CD4-positive, CD25-positive, alpha-beta regulatory T cell (primary cell): ENCODE measurements at places on chromosomes 1 and 21.

GRCh38 chr1:243261390-243261789 lies 5.5 kb downstream of the SDCCAG8 start:
- no peak for DNase-seq

GRCh38 chr1:45356186-45356585 lies 15.9 kb upstream of the MUTYH start:
- DNase-seq: no peak

- no peak for DNase-seq
Observed at GRCh38 chr21:45889256-45889655, 92.3 kb upstream of the COL6A1 start.

DNA sequence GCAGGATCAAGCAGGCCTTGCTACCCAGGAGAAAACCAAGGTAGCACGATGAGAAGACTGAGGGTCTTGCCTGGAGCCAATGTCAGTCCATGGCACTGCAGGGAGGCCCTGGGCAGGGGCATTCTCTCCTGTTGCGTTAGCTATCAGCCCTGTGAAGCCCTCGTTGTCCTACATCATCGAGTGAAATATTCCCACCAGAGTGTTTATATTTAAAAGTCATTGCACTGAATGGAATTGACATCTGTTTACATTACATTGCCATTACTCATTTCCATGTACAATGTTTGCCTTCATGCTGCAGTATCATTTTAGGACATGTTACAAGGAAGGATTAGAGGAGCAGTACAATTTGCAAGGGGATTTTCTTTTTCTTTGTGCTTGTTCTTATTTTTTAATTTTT lies 243.9 kb downstream of the KAZN start:
- no peak for DNase-seq

GRCh38 chr21:31900121-31900895 lies 27.5 kb downstream of the HUNK start:
- DNase-seq: no peak

DNA sequence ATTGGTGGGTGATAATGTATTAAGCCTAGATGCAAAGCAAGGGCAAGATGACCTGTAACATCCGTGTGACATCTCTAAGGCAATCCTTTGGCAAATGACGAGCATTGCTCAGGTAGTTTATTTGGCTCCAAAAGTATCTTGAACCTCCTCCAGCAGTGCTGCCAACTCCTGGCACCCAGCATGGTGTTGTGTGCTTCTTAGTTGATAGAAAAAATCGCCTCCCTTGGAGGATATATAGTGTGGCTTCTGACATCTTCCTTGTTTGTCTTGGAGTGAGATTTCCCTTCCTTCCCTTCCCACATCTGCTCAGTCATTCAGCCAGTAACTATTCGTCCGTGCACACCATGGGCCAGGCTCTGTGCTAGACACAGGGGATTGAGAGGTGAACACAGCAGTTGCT lies 121.8 kb downstream of the TOMM20 start:
- DNase-seq: no peak

DNA sequence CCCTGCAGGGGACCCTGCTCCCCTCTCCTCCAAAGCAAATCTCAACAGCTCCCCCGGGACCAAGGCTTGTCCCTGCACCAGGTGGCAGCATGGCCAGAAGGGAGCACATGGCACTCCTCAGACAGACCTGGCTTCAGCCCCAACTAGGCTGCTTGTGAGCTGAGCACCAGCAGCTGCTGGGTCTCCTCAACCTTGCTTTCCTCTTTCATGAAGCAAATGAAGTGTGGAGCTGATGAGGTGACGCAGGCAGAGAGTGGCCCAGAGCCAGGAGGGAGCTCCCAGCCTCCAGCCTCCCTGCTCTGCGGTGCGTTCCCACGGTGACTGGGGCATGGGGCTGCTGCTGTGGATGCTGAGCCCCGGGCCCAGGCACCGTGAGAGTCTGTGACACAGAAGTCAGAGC lies 34.0 kb downstream of the MEGF6 start:
- DNase-seq: no peak

- peak; percentile 91 for DNase-seq
Observed at GRCh38 chr1:151905070-151905442, 4.3 kb downstream of the THEM4 start.

DNA sequence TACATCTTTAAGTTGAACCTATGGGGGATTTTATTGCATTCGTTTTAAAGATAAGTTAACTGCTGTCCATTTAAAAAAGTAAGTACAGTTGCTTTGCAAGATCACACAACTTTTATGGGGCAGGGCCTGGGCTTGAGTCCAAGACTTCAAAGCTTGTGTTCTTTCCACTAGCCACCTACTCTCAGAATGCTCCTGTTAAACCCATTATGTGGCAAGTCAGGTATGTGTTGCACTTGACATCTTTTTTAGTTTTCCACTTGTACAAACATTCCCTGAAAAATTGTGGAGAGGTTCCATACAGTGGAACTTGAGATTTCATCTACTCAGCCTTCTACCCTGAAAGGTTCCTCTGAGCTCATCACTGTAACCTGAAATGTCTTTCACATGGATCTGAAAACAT lies 235.5 kb upstream of the SGIP1 start:
- DNase-seq: no peak

DNA sequence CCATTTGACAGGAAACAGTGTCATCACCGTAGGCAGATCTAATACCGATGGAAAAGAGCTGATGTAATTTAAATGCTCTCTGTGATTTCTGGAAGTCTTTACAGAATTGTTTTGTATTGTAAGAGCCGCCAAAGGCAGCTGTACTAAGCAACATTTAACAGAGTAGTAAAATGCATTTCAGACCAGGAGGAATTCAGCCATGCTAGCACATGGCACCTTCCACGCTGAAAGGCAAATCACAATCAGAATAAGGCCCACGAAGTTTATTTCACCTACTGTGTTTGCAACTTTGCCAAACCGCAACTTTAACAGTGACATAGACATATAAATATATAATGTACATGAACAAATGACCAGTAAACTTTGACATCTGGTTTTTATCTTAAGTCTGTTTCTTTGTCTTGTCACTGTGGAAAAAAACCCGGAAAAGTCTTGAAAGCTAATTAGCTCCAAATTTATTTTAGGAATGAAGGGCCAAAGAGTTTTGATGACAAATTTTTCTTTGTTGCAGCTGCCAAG lies 26.1 kb upstream of the DISC1 start:
- no peak for DNase-seq

DNA sequence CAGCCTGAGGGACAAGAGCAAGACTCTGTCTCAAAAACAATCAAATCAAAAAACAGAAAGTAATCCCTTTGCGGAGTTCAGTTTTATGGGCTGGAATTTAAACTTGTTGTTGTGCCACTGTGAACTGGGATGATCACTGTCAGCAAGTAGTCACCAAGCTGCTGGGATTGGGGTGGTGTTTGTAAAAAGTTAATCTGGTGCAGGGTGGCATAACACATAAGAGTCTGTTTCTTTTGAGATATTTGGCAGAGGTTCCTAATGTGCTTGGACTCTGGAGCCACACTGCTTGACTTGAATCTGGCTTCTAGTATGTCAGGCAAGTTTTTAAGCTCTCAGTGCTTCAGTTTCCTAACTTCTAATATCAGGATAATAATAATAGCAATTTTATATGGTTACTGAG lies 6.6 kb downstream of the CLIC4 start:
- no peak for DNase-seq

DNA sequence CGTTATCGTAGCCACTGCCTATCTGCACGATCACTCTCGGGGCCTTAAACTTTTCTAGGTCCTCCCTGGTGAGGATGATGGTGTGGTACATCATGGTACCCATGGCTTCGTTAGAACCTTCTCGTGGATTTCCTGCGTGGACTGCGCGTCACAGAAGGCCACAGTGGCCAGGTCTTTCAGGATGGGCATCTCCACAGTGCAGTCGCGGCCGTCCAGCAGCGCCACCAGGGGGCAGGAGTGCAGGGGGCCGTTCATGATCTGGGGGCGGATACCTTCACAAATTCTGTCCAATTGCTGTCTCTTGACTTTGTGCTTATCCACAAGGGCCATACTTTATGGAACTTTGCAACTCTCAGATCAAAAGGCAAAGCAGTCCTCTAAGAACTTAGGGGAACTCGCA lies 69.6 kb downstream of the WLS start:
- no peak for DNase-seq

DNA sequence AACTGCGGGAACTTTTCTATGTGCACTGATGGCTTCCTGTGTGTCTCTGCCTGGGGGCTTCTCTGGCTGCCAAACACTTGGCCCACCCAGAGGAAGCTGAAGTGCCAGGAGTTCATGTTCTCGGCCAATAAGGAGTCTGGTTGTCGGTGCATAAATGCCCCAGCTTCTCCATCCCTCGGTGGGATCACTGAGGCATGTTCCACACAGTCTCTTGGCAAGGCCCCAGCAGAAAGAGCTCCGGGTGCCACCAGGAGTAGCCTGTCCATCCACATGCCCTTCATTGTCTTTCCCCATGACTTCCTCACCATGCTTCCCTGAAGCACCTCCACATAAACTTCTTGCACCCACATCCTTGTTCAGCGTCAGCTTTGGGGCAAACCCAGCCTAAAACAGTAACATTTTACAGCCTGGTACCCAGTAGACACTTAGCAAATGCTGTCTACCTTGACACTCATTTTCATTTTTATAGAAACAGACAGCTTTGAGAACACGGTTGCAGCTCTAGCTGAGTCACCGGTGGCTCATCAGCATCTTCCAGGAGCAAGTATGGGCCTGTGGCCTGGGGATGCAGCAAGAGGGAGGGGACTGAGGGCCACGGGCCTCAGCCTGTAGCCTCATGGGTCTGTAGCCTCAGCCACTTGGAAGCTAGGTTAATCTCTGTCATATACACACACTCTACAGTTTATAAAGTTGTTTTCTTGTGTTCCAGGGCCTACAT lies 14.8 kb upstream of the CDCP2 start:
- no peak for DNase-seq

GRCh38 chr21:46416551-46416950 lies 42.1 kb upstream of the DIP2A start:
- DNase-seq: no peak

GRCh38 chr1:28507247-28507645 lies 1.4 kb downstream of the RCC1 start:
- DNase-seq: no peak

- no peak for DNase-seq
Observed at GRCh38 chr1:71796006-71796405, 486.3 kb downstream of the NEGR1 start.

- no peak for DNase-seq
Observed at GRCh38 chr1:76006234-76006633, 68.3 kb upstream of the ST6GALNAC3 start.

- no peak for DNase-seq
Observed at GRCh38 chr1:223323491-223324484, 40.2 kb downstream of the SUSD4 start.

GRCh38 chr1:230212405-230212936 lies 145.4 kb downstream of the GALNT2 start:
- DNase-seq: no peak

- no peak for DNase-seq
Observed at GRCh38 chr1:186326009-186326408, 49.0 kb downstream of the TPR start.

- DNase-seq: no peak
Observed at GRCh38 chr1:10556430-10557005, 81.8 kb downstream of the PEX14 start.

- DNase-seq: no peak
Observed at GRCh38 chr1:25548601-25549000, 5.2 kb downstream of the LDLRAP1 start.

DNA sequence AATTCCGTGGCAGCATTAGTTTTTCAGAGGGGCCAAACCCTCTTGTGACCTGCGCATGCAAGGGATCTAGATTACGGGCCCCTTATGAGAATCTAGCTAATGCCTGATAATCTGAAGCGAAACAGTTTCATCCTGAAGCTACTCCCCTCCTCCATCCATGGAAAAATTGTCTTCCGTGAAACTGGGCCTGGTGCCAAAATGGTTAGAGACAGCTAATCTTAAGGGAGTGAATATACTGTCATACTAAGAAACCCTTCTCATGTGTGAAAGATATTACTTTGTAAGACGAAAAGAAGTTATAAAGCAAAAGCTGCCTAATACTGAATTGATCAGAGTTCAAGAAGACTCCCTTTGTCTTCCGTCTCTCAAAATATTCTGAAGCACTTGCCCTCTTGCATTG lies 166.3 kb downstream of the DUSP10 start:
- DNase-seq: no peak

DNA sequence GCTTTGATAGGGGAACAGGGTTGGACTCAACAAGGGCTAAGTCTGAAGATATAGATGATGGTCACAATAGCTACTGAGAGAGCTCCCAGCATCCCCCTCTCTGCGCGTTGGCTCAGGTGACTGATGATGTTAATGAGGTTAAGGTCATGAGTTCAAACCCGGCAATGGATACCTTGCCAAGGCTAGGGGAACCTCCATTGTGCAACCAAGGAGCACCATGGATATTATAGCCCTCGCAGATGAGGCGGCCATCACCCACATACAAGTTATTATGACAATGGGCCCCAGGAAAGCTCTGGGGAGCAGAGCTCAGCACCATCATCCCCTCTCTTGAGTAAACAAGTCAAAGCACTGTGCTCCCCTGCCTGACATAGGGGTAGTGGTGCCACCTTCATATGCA lies 8.2 kb downstream of the KCNA2 start:
- no peak for DNase-seq

- DNase-seq: no peak
Observed at GRCh38 chr1:43031316-43032203, 72.9 kb upstream of the SLC2A1 start.

DNA sequence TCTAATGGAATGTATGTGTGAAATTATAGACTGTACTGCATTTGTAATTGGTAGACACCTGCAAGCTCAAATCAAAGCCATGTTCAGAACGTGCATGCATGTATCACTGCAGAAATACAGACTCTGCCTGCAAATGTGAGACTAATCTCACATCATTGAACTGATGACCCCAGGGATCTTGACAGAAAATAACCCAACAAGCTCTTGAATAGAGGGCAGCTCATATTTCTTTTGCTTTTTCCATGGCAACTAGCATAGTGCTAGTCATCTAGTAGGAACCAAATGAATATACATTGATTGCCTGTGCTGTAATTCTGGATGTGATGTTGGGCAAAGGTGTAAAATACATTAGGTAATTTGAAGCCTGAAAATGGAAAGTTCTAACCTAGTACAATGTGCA lies 62.4 kb downstream of the PTPRC start:
- DNase-seq: no peak

DNA sequence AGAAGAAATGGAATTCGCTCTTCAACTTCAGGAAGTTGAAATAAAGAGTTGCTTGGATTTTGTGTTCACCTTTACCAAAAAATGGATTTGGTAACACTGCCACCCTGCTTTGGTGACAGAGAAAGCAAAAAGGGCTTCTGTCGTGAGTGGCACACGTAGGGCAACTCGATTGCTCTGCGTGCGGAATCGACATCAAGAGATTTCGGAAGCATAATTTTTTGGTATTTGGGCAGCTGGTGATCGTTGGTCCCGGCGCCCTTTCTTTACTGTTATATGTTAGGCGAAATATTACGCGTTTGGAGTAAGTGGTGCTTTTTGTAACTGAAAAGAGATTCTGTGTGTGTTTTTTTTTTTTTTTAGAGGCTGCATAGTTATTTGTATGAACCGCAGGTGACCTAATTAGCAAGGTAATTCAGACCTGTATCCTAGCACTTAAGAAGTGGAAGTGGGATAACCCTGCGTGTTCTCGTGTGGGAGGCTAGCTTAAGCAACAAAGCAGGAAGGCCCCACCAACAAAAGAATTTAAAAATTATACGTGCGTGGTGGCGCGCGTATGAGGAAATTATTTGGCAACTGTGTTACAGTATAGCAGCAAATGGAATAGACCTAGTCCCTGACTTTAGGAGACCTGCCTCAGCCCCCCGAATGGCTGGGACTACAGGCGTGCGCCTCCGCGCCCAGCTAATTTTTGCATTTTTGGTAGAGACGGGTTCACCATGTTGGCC lies at the start of gene RNU11:
TSS of gene RNU11 (plus strand) at position 127 of the 725 bp plus-strand sequence.
- peak; percentile 95 for DNase-seq
